BJ (cell line): ENCODE measurements at places on chromosomes 4 and X.

GRCh38 chrX:24190500-24191156, 41.1 kb downstream of the ZFX start:
- no peak for DNase-seq

DNA sequence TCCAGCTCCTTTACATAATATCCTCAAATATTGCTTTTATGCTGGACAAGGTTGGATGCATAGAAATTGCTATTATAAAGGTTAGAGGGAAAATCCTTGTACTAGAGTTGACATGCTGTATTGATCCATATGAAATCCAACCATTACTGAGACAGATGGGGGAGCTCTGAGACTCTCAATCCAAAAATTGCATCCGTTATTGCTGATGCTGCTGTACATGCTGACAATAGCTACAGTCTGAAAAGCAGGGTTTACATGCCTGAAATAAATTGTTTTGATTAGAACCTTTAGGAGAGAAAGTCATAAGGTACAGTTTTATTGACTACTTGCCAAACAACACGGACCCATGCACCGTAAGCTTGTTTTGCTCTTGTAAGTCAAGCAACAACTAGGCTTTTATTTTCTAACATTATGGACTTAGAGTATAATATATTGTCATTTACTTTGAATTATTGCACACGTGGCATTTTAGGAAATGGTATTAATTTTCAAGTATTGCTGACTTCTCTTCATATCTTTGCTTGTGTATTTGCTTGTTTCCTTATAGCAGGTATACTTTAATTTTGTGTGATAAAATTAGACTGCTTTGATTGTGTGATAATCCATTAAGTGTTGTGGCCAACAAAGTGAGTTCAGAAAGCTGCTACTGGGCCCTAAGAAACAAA, 1365.2 kb downstream of the STIM2 start:
- no peak for DNase-seq

DNA sequence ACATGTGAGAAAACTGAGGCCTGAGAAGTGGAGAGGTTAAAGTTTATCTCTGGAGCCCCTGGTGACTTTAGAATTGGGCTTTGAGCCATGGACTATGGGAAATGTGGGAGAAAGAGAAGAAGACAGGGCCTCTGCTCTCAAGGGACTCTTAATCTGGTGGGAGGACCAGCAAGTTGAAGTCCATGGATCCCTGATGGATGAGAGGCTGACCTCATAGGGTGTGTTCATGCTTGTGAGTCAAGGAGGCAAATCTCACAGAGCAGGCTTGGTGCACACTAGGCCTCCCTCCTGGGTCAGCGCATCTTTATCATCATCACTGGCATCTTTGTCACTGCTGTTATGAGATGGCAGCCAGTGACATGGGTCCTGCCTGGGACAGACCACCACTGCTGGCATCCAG, 211.9 kb downstream of the AFAP1 start:
- no peak for DNase-seq

GRCh38 chr4:43932448-43932847, 516.2 kb downstream of the KCTD8 start:
- DNase-seq = no peak

- no peak for DNase-seq
These were observed 77.8 kb upstream of the SH3RF1 start for GRCh38 chr4:169348541-169348940.

GRCh38 chrX:65127842-65128241, 151.6 kb upstream of the ZC4H2 start:
- DNase-seq = no peak
